ENCODE measurements at places on chromosomes 7 and 10.
A peak's percentile ranks its signal among the peaks of the same experiment; 100 is the strongest.

GRCh38 chr7:3117081-3117480 is 73.4 kb upstream of the CARD11 start:
- no peak for DNase-seq

- no peak for DNase-seq
Measured at GRCh38 chr10:91711885-91712680, 79.2 kb upstream of the PPP1R3C start.

- DNase-seq, result no peak
Measured at GRCh38 chr10:95241533-95241932, 47.5 kb downstream of the ACSM6 start.

GRCh38 chr10:94858005-94858404 is 80.5 kb upstream of the CYP2C9 start:
- DNase-seq, result no peak

DNA sequence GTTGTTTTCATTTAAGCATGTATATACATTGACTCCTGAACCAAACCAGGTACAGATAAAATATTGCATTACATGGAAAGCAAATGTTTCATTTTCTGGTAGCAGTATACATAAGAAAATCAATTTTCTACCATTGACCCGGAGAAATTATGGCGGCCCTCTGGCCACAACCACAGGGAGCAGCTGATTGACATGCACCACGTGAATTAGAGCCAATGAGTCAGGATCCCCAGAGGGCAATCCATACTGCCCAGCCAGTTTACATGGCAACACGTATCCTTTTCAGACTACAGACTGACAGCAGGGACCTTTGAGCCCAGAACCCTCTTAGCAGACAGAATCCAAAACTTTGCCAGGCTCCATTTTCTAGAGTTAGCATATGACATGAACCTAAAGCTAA is 272.2 kb upstream of the NEBL start:
- no peak for DNase-seq

DNA sequence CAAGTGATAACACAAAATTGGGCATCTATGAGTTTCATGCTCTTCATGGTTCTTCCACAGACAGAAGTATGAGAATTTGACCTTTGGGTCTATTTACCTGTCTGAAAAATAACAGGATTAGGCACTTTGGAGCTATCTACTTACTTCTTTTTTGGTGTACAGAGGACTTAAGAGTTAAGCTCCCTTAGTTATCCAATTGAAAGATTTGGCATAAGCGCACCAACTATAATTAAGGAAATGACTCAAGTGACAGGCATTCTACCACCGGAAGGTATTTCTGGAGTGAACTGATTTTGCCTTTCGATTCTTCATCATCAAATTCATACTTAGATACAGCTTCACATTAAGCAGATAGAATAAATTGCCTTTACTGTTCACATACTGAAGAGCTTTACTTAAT is 43.9 kb downstream of the IFIT5 start:
- no peak for DNase-seq

DNA sequence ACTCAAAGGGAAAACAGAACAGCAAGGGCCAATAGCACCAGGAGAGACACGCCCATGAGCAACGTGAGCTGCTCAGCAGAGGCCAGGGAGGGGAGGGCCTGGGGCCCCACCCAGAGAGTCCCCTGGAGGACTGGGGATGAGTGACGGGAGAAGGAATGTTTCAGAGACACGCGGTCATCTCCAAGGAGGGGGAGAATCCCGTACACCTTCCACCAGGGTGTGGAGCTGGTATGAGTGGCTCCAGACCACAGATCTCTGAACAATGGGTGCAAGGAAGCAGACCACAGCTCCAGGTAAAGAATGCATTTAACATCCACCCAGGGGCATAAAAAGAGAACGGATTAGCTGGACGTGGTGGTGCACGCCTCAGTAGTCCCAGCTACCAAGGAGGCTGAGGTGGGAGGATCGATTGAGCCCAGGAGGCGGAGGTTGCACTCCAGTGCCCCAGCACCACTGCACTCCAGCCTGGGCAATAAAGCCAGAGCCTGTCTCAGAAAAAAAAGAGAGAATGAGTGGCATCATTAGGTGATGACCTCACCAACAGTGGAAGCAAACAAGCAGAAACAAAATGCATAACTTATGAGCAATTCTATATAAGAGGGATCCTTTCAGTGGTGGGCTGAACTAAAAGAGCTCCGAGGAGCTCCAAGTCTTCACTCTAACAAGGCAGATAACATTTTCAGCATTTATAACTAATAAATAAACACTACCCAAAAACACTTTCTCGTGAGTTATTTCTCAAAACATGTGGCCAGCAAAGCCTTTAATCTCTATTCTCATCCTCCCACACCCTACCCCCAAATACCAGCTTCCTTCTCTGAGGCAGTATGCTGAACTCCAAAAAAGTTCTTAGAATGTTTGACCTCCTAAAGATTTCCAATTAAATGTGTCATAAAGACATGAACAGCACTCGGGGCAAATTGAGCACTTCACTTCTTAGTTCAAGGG is 12.5 kb downstream of the PSAP start:
- no peak for DNase-seq

- no peak for DNase-seq
Measured at GRCh38 chr7:127979728-127980126, 51.5 kb downstream of the LRRC4 start.

GRCh38 chr7:116167177-116167576 is 43.2 kb upstream of the TES start:
- DNase-seq, result no peak

DNA sequence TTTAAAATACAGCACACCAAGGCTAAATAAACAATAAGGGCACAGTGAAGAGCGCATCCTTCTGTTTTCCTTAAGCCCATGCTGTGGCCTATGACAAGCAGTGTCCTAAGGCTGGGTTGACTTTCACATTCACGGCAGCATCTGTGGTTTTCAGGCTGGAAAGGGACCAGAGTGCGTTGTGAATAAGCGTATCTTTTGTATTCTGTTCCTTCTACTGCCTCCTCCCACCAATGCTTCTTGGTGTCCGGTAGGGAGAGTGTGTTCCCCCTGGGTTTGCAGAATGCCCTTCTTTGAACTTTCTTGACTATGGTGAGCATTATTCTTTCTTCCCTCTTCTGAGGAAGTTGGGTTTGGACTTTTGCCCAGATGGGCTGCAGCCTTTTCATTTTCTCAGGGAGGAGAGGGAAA is 73.6 kb downstream of the ABCA13 start:
- no peak for DNase-seq

- peak; percentile 66 for DNase-seq
Measured at GRCh38 chr10:13440185-13441061, 88.4 kb downstream of the BEND7 start.

- DNase-seq, result no peak
Measured at GRCh38 chr10:29703271-29703670, 68.5 kb upstream of the SVIL start.

GRCh38 chr10:60892571-60892970 is 51.4 kb downstream of the RHOBTB1 start:
- no peak for DNase-seq

GRCh38 chr10:5292196-5292735 is 72.5 kb upstream of the UCN3 start:
- peak; percentile 37 for DNase-seq

- DNase-seq, result no peak
Measured at GRCh38 chr10:95356190-95356955, 65.6 kb upstream of the PDLIM1 start.

- DNase-seq, result no peak
Measured at GRCh38 chr7:130695840-130696239, 9.5 kb upstream of the TSGA13 start.

- DNase-seq, result no peak
Measured at GRCh38 chr7:128163473-128163872, 77.6 kb upstream of the LEP start.

GRCh38 chr7:42883950-42884349 is 27.9 kb downstream of the C7orf25 start:
- no peak for DNase-seq

DNA sequence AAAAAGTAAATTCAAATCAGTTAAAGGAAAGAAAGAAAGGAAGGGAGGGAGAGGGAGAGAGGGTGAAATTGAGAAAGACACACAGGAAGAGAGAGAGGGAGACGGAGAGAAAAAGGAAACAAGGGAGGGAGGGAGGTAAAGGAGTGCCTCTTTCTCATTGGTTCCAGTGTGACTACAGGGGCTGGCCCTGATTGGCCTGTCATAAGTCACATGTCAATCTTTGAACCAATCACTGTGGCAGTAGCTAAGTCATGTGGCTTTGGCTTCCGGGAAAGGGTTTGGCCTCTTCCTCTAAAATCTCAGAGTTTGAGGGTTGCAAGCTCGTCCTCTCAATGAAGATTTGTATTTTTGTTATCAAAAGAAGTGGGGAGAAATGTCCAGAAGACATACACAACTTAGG is 150.2 kb downstream of the RAB11FIP2 start:
- no peak for DNase-seq

DNA sequence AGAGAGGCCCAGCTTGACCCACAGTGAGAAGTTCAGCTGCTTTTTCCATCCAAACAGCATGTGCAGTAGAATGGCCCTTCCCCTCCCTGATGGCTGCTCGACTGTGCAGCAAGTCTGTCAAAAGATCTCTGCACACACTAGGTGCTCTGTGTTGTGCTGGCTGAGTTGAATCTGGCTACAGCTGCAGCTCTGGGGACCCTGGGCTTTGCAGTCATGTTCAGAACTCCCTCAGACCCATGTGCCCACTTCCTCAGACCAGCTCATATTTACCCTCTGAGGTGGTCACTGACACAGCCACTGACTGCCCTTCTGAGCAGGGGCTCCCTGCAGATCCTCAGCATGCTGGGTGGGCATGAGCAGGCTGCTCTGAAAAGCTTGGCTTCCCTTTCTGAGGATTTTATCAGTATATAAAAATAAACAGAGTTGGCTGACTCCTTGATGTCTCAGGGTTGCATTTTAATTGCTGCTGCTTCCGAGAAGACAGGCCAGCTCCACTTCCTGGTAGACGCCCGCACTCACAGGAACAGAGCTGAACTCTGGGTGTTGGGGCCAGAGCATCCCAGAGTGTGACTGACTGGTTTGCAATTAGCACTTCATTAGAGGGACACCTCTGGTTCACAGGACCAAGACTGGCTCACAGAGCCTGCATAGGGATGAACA is 507.9 kb downstream of the RPS24 start:
- no peak for DNase-seq

GRCh38 chr10:88927416-88927690 is 25.2 kb downstream of the ACTA2 start:
- no peak for DNase-seq

DNA sequence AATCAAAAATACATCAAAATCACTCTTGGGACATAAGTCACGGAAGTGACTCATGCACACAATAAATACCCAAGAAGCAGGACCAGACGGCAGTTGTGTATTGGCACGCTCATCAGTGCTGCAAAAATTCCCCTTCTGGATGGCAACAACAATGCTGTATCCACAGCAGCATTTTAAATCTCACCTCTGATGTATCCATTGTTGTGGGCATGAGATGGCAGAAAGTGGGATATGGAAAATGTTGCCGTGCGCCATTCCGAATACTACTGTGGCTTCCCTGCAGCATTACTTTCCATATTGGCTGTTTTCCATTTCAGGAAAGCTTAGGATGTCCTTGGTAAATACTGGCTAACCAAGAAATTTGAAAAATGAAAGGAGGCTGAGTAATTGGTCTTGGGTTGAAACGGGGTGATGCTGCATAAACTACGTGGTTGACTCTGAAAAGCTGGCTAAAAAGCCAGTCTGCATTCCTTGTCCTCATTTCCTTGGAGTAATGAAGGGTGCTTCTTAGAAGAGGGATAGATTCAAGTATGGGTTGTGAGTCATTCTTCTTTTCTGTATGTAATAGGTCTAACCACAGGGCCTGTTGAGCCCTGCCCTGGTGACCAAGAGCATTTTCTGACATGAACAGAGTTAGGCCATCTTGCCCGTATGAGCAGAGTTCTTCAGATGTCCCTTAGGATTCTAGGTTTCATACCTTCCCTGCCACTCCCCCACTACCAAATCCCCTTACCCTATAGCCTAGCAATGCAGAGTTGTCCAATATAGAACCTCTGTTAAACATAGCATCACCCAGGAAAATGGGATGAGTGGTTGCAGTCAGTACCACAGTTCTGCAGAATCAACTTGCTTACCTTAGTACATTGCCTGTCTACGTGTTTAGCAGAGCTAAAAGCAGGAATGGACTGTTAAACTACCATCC is 36.3 kb upstream of the TOMM7 start:
- no peak for DNase-seq

GRCh38 chr7:77327067-77327931 is 88.8 kb downstream of the GSAP start:
- no peak for DNase-seq

- no peak for DNase-seq
Measured at GRCh38 chr7:50662041-50662694, 97.0 kb upstream of the DDC start.

GRCh38 chr7:164882-165660 is 27.3 kb upstream of the FAM20C start:
- no peak for DNase-seq

- no peak for DNase-seq
Measured at GRCh38 chr7:46786221-46786954, 795.5 kb downstream of the TNS3 start.

DNA sequence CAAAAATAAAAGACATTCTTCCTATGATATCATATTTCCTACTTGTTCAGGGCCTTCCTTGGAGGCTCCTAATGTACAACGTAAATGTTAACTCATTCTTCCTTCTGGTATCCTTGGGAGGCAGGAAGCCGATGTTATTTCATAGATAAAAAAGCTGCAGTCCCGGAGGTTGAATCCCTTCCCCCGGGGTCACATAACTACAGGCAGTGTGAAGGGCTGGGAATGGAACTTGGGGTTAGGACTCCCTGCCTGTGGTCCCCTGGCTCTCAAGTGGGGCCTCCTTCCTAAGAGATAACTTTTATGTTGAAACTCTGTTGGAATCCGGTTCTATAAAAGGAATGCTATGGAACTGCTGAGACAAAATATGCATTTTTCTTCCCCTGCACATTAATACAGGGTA is 14.9 kb upstream of the CCDC3 start:
- DNase-seq, result no peak

DNA sequence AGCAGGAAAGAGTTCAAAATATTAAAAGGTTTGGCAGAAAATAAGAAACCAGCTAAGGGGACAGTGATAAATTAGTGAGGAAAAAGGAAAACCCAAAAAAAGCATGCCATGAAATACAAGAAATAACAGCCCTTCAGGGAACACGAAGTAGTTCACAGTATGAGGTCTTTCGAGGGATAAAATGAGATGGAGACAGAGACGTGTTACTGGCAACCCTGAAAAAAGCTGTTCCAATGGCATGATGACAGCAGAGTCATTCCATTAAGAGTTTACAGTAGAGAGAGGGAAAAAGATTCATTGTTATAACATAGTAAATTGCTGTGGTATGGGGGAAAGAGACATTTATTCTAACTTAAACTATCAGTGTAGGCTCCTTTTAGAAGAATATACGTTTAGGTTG is 391.2 kb downstream of the ANKRD7 start:
- no peak for DNase-seq

GRCh38 chr7:157276731-157277562 is 59.9 kb upstream of the DNAJB6 start:
- DNase-seq, result peak; percentile 49

- DNase-seq, result no peak
Measured at GRCh38 chr7:139453673-139454321, 29.7 kb downstream of the KLRG2 start.

- DNase-seq, result no peak
Measured at GRCh38 chr7:150369748-150370501, 1.3 kb downstream of the REPIN1 start.

- DNase-seq, result no peak
Measured at GRCh38 chr10:126621846-126622245, 48.6 kb downstream of the C10orf90 start.

- no peak for DNase-seq
Measured at GRCh38 chr7:2934211-2934731, 90.2 kb upstream of the GNA12 start.

- no peak for DNase-seq
Measured at GRCh38 chr10:24381235-24382010, 172.5 kb downstream of the KIAA1217 start.
